ENCODE measurements at places on chromosomes 1 and 21. TPM values are rescaled to one million over a fixed set of nuclear protein-coding genes. Genes with fewer than 3 reads are reported as not detected.
A peak's percentile ranks its signal among the peaks of the same experiment; 100 is the strongest.

- no peaks in the 10 kb centered on the region for H3K36me3 ChIP-seq
- no peak for DNase-seq
- H3K27me3 ChIP-seq = no peaks in the 10 kb centered on the region
- H3K4me1 ChIP-seq = no peaks in the 10 kb centered on the region
Measured at GRCh38 chr1:47572731-47573430, 135.0 kb downstream of the FOXD2 start.

DNA sequence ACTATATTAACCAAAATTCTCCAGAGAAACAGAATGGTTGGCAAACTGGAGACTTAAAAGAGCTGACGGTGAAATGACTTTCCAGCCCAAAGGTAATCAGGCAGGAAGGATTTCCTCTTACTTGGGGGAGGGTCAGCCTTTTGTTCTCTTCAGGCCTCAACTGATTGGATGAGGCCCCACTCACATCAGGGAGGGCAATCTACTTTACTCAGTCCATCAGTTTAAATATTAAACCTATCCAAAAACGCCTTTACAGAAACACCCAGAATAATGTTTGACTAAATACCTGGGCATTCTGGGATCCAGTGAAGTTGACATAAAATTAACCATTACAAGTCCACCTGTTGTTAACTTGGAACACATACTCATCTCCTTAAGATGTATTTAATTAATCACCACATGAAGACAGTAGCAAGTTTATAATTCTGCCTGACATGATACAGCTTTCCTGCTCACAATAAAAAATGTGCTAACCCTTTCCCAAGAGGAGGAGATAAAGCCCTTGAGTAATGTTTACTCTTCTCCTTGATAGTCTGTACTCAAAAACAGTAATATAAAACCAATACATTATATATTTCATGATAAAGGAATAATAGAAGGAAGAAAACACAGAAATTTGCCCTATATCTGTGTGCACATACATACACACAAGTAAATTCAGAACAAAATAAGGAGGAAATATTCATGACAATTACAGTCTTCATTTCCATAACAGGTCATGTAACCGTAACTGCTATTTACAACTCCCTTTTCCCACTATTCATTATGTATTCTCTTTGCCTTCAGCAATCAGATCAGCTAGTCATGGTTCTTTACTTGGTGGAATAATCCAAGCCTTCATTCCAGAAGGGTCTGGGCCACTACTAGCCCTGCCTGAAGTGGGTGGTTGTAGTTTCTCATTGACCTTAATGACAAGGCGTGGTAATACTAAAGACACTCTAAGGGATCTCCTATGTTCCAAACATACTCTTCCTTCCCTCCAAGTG, 107.5 kb upstream of the RUNX1 start:
- DNase-seq = no peak
- no peak overlapping the region for H3K4me3 ChIP-seq
- H3K27me3 ChIP-seq = no peaks in the 10 kb centered on the region
- H3K4me1 ChIP-seq = no peaks in the 10 kb centered on the region
- no peaks in the 10 kb centered on the region for H3K36me3 ChIP-seq
- no peak overlapping the region for H3K27ac ChIP-seq

DNA sequence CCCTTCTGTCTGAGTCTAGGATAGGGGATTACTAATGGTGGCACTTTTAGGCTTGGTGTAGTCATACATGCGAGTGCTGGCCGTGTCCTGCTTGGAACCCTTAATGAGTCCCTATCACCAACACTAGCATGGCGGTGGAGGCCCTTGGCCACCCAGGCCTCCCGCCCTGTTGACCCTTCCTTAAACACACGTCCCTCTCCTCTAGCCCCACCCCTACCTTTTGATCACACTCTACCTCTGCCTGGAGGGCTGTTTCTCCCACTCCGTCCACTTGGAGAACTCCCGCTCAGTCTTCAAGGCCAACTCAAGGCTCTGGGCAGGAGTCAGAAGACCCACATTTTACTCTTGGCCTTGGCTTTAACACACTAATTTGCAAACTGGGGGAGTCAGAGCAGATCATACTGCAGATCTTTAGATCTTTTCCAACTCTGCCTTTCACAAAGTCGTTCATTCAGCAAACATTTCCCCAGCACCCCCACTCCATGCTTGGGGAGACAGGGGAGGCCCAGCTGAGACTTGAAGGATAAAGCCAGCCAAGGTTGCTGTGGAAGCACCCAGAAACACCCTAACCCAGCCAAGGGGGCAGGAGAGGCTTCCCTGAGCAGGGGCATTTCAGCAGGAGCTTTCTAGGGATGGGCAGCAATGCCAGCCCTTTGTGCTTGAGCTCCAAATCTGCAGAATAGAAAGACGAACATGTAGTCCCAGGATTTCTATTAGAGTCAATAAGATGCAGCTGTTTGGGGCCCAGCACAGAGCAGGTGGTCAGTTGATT, 1.9 kb downstream of the PODN start:
- H3K4me3 ChIP-seq = no peak overlapping the region
- no peak for DNase-seq
- no peak overlapping the region for H3K27ac ChIP-seq
- no peaks in the 10 kb centered on the region for H3K36me3 ChIP-seq

DNA sequence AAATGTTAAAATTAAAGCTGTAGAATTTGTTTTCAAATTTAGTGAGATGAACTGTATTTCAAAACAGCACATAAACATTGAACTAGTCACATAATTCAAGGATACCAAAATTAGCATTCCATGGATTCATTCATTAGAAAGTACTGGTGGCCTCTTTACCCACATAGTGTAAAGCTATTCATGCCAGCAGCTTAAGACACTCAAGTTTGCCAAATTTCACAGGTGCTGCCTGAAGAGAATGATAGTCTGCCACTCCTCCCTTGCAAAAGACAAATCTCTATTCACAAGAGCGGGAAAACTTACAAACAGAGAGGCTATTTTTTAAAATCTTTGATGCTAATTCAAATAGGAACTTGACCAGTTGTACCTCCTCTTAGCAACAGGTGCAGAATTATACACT, 337.0 kb downstream of the BRINP3 start:
- no peaks in the 10 kb centered on the region for H3K36me3 ChIP-seq
- H3K27ac ChIP-seq = no peak overlapping the region
- DNase-seq = no peak
- H3K27me3 ChIP-seq = no peaks in the 10 kb centered on the region

SLC6A17 gene
- not detected for polyA plus RNA-seq

GRCh38 chr1:155210314-155211104, 2.0 kb downstream of the MTX1 start:
- no peak for DNase-seq
- H3K4me1 ChIP-seq = peaks cover 19% of the 10 kb centered on the region
- H3K27me3 ChIP-seq = no peaks in the 10 kb centered on the region
- no peak overlapping the region for H3K4me3 ChIP-seq
- H3K36me3 ChIP-seq = no peaks in the 10 kb centered on the region
- no peak overlapping the region for H3K27ac ChIP-seq

DNA sequence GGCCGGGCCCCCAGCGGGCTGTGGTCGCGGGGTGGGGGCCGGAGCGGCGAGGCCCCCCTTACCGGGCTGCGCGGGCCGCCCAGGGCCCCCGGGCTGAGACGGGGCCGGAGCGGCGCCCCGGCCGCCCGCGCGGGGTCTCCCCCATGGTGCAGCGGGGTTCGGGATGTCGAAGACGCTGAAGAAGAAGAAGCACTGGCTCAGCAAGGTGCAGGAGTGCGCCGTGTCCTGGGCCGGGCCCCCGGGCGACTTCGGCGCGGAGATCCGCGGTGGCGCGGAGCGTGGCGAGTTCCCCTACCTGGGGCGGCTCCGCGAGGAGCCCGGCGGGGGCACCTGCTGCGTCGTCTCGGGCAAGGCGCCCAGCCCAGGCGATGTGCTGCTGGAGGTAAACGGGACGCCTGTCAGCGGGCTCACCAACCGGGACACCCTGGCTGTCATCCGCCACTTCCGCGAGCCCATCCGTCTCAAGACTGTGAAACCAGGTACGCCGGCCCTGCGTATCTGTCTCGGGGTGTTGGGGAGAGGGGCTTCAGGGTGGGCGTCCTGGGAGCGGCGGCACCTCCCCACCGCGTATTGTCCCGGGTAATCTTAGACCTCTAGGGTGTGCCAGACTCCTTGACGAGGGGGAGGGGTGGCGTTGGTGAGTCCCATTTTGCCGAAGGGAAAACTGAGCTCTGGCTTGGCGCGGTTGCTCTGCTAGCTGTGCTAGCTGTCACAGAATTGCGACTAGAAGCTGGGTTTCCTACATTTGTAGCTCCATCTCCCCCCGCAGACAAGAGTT, 745 bp downstream of the MAGI3 start:
- H3K36me3 ChIP-seq = no peaks in the 10 kb centered on the region
- DNase-seq = no peak
- H3K27ac ChIP-seq = no peak overlapping the region

DNA sequence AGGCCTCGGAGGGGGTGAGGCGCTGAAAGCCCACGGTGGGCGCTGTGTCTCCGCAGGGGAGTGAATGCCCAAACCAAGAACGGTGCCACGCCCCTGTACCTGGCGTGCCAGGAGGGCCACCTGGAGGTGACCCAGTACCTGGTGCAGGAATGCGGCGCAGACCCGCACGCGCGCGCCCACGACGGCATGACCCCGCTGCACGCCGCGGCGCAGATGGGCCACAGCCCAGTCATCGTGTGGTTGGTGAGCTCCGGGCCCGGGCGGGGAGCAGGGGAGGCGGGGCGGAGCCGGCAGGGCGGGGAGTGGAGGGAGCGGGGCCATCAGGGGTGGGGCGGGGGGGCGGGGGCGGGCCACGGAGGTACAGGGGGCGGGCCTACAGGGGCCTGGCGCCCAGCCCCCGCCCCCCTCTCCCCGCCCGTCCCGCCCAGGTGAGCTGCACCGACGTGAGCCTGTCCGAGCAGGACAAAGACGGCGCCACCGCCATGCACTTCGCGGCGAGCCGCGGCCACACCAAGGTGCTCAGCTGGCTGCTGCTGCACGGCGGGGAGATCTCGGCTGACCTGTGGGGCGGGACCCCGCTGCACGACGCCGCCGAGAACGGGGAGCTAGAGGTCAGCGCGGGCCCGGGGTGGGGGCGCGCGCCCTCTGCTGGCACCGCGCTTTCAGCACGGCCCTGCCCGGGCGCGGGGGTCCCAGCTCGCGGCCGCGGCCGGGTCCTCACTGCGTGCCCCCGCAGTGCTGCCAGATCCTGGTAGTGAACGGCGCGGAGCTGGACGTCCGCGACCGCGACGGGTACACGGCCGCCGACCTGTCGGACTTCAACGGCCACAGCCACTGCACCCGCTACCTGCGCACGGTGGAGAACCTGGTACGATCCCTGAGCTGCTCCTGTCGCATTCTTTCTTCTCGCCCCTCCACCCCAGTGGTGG, 15.9 kb downstream of the ESPN start:
- no peaks in the 10 kb centered on the region for H3K27me3 ChIP-seq
- no peaks in the 10 kb centered on the region for H3K4me1 ChIP-seq
- no peaks in the 10 kb centered on the region for H3K36me3 ChIP-seq
- no peak overlapping the region for H3K27ac ChIP-seq
- no peak for DNase-seq
- no peak overlapping the region for H3K4me3 ChIP-seq

- no peak for DNase-seq
- no peak overlapping the region for H3K27ac ChIP-seq
- peaks cover 6% of the 10 kb centered on the region for H3K4me1 ChIP-seq
- H3K36me3 ChIP-seq = no peaks in the 10 kb centered on the region
Measured at GRCh38 chr1:26336477-26337205, 17.3 kb downstream of the CRYBG2 start.

DNA sequence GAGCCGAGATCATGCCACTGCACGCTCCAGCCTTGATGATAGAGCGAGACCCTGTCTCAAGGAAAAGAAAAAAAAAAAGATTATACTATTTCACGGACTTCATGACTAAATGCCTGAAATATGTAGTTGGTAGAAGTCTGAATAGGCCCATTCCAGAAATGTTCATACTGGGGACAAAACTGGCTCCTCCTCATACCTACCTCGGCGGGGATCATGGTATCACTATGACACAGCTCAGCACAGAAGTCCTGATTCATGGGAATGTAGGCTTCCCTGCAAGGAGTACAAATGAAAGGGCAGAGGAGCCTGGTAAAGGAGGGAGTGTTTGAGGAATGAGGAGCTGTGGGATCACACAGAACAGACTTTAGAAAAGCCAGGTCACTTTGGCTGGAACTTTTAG, 5.0 kb downstream of the SPATA46 start:
- no peaks in the 10 kb centered on the region for H3K36me3 ChIP-seq
- H3K4me1 ChIP-seq = no peaks in the 10 kb centered on the region
- H3K4me3 ChIP-seq = no peak overlapping the region
- H3K27me3 ChIP-seq = no peaks in the 10 kb centered on the region
- no peak overlapping the region for H3K27ac ChIP-seq

FNBP1L gene
- 0.08 TPM for polyA plus RNA-seq

GRCh38 chr1:171345536-171345935, 31.6 kb downstream of the FMO4 start:
- no peak overlapping the region for H3K4me3 ChIP-seq
- no peaks in the 10 kb centered on the region for H3K36me3 ChIP-seq
- H3K27me3 ChIP-seq = no peaks in the 10 kb centered on the region
- no peaks in the 10 kb centered on the region for H3K4me1 ChIP-seq
- H3K27ac ChIP-seq = no peak overlapping the region
- no peak for DNase-seq

MTARC1 gene
- 1.5 TPM for polyA plus RNA-seq

- peak overlapping the region; percentile 80 for H3K27ac ChIP-seq
- no peaks in the 10 kb centered on the region for H3K36me3 ChIP-seq
- H3K4me3 ChIP-seq = peak overlapping the region; percentile 80
- peaks cover 21% of the 10 kb centered on the region for H3K4me1 ChIP-seq
- no peaks in the 10 kb centered on the region for H3K27me3 ChIP-seq
Measured at GRCh38 chr1:149849111-149849946, 50.0 kb upstream of the BOLA1 start.

- H3K4me1 ChIP-seq = no peaks in the 10 kb centered on the region
- peaks cover 4% of the 10 kb centered on the region for H3K27me3 ChIP-seq
- H3K36me3 ChIP-seq = no peaks in the 10 kb centered on the region
- H3K27ac ChIP-seq = no peak overlapping the region
Measured at GRCh38 chr1:111372336-111372965, 55.1 kb downstream of the OVGP1 start.

CLCNKB gene
- not detected for polyA plus RNA-seq

DNA sequence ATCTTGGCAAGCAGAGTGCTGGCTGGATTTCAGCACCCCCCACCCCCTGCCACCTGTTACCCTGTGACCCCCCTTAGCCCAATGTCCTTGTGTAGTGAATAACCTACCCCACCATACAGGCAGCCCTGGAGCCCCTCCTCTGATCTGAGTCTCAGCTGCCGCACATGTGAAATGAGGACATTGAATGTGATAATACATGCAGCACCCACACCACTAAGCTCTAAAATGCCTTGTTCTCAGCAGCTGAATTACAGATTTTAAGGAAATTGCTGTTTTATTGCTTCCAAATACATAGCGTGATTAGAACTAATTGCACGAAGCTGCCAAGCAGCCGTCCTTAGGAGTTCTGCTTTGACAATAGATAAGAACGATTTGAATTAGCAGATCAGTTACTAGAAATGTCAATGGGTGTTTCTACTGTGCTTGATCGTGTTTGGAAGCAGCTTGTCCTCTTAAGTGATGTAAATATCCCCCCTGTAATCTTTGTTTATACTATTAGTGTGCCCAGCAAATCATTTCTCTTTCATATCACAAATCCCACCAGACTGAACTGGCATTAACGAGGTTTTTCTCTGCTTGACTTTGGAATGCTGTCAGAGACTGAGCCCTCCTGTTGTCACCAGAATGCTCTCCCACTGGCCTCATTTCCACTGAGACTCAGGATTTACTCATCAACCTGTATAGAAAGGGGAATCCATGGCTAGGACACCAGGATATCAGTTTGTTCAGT, 4.9 kb downstream of the SLAMF8 start:
- H3K27me3 ChIP-seq = no peaks in the 10 kb centered on the region
- no peak overlapping the region for H3K27ac ChIP-seq

- H3K27ac ChIP-seq = no peak overlapping the region
- no peak for DNase-seq
- no peaks in the 10 kb centered on the region for H3K27me3 ChIP-seq
- no peaks in the 10 kb centered on the region for H3K36me3 ChIP-seq
Measured at GRCh38 chr1:16162163-16162822, 6.4 kb upstream of the EPHA2 start.
